ENCODE measurements at places on chromosomes 6 and 20. TPM values are rescaled to one million over a fixed set of nuclear protein-coding genes. Genes with fewer than 3 reads are reported as not detected.

The TRIM15 gene
- not detected for total RNA-seq

The APOM gene
- 0.96 TPM for total RNA-seq

The SYTL3 gene
- total RNA-seq = 6.5 TPM

The BPI gene
- total RNA-seq = not detected

The IL17F gene
- total RNA-seq = not detected

The TMEM217 gene
- total RNA-seq = 4.8 TPM

The SLC32A1 gene
- not detected for total RNA-seq

The HNF4A gene
- total RNA-seq = under 0.01 TPM

The FOXO3 gene
- 45.5 TPM for total RNA-seq

The BPIFA1 gene
- total RNA-seq = not detected

The NRN1 gene
- total RNA-seq = not detected

The EPHA7 gene
- total RNA-seq = not detected

The NHLRC1 gene
- 2.3 TPM for total RNA-seq

The EFCAB8 gene
- not detected for total RNA-seq

The DEFB124 gene
- total RNA-seq = not detected

The HTR1E gene
- not detected for total RNA-seq

The VWA7 gene
- total RNA-seq = 0.48 TPM

The ZBTB9 gene
- total RNA-seq = 7.5 TPM

The BNIP5 gene
- not detected for total RNA-seq

The SLPI gene
- total RNA-seq = 837 TPM

The SLC25A27 gene
- total RNA-seq = 2.8 TPM

The SOBP gene
- 0.21 TPM for total RNA-seq

The LY6G6D gene
- total RNA-seq = not detected

The GABRR1 gene
- total RNA-seq = not detected

The GTSF1L gene
- total RNA-seq = not detected

The RHAG gene
- total RNA-seq = not detected

The TTK gene
- total RNA-seq = 0.64 TPM

The ABHD16B gene
- total RNA-seq = not detected

The VPS16 gene
- 37.1 TPM for total RNA-seq

The LBP gene
- total RNA-seq = not detected
